ENCODE measurements at places on chromosomes 12 and 14. TPM values are rescaled to one million over a fixed set of nuclear protein-coding genes. Genes with fewer than 3 reads are reported as not detected.

DNA sequence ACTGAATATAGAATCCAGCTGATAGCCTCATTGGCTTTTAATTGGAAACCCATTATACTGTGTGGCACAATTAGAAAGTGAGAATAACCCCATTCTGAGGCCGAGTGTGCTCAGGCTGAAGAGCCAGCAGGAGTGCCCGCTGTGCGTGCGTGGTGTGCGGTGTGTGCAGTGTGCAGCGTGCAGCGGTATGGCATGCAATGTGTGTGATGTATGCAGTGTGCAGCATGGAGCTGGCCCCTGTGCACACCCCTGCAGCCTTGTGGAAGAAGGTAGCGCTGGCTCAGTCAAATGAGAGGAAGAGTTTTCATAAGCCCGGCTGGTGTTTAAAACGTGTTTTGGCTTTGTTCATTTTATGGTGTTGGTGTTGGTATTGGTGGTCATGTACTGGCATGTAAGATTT, 22.9 kb downstream of the CKB start:
- DNase-seq: no peak

DNA sequence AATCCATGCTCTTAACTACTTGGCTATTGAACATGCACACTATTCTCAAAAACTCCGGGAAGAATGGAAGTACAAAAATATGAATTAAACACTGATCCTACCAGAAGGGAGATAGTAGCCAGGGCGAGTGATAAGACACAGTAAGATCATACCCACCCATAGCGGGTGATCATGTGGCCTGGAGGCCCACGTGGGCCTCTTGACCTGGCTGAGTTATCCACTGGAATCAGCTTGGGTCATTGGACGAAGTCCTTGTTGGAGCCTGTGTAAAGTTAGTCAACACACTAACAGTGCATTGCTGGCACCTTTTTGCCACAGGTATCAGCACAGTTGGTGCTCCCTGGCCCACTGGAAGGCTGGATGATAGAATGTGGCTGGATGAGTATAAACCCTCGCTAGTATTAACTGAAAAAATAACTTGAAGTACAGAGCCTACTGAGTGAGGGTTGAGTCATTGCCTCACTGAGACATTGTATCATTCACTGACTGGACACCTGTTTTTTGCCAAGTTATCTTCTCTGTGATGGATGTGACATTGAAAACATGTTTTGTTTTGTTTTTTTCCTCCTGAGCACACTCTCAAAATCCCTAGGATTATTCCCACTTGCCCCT, 149.2 kb upstream of the FUT8 start:
- no peak for DNase-seq

DNA sequence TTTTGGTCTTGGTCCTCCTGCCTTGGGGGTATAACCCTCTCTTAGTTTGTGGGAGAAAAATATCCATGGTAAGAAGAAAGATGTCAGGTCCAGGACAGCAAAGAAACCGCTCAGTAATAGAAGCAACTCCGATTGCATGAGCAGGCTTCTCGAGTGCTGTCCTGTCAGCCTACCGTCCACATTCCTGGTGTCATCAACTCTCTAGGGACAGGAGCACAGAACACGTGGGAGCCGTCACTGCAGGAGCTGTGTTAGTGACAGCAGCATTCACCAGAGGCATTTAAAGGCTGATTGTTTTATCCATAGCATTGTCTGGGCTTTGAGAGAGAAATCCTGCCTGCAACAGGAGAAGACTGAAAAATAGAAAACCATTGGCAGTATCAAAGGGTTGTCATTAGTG, 244.2 kb downstream of the CACNA1C start:
- DNase-seq: no peak

- no peak for DNase-seq
These were observed 98.8 kb downstream of the B4GALNT3 start for GRCh38 chr12:558580-558979.

DNA sequence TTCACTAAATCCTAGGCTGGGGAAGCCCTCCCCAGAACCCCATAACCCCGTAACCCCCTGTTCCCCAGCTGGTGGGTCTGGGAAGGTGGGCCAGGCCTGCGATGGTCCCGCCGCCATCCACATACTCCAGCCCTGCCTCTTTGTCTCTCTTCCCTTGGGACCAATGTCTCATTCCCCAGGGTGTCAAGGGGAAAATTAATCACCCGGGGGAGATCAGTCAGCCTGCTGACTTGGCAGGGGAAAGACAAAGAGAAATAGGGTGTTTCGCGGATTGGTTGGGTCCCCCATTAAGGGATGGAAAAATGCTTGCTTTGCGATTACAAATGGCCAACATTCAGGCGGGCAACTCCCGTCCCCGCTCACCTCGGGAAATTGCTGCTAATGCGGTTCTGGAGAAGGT, 60.6 kb upstream of the LHX5 start:
- DNase-seq: no peak

The EIF2S3B gene
- total RNA-seq: 1.2 TPM

The TAS2R14 gene
- 9.1 TPM for total RNA-seq

Measured in tongue (tissue), 3 donors.